T-helper 9 cell (primary cell): ENCODE measurements at places on chromosomes 5 and 9.

DNA sequence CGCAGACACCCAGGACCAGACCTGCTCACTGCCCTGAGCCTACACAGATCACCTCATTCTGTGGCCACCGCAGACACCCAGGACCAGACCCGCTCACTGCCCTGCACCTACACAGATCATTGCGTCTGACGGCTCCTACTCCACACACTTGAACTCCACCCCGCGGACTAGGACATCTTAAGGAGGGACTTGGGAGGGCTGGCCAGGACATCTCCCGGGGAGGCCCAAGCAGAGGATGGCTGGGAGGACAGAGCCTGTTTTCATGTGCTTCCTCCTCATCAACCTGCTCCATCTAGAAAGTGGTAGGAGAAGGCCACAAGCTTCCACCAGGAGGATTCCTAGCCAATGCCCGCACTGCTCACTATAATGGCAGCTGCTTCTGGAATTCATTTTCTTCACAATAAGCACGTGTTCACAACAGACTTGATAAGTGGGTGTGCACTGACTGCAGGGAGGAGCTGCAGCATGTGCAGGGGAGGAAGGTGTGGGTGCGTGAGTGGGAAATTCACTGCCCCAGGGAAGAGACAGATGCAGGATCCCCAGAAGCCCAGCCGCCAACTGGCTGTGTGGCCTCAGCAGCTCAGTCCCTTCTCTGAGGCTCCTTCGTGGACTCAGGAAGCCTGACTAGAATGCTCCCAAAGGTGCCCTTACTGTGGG is 64.8 kb downstream of the AK8 start:
- no peak for DNase-seq

- no peak for DNase-seq
Measured at GRCh38 chr9:104903609-104904008, 24.3 kb downstream of the ABCA1 start.

- no peak for DNase-seq
Measured at GRCh38 chr5:112004867-112005622, 248.1 kb upstream of the NREP start.

- DNase-seq, result no peak
Measured at GRCh38 chr5:172828911-172829431, 5.1 kb upstream of the ERGIC1 start.

- DNase-seq, result no peak
Measured at GRCh38 chr5:116844015-116844414, 269.4 kb upstream of the SEMA6A start.

- DNase-seq, result no peak
Measured at GRCh38 chr9:68500457-68501381, 40.0 kb downstream of the TMEM252 start.

DNA sequence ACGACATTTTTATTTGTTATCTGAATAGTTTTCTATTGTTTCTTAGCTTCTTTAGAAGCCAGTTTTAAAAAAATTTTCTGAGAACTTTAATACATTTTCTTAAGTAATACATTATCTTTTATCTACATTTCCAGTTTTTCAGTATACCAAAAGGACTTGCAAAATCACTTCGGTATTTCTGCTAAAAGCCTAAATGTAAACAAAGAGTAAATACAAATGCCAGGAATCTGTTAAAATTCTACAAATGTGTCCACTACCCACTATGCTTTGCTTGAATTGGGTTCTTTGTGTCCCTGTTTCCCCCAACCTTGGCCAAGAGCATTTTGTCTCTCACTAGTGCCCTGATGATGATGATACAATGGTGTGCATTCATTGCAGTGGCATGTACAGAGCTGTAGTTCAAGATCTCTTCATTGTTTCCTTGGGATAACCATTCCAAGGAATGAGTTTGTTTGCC is 611.2 kb downstream of the NR2F1-AS1 start:
- no peak for DNase-seq

- DNase-seq, result no peak
Measured at GRCh38 chr5:159273923-159274322, 10.8 kb downstream of the UBLCP1 start.

DNA sequence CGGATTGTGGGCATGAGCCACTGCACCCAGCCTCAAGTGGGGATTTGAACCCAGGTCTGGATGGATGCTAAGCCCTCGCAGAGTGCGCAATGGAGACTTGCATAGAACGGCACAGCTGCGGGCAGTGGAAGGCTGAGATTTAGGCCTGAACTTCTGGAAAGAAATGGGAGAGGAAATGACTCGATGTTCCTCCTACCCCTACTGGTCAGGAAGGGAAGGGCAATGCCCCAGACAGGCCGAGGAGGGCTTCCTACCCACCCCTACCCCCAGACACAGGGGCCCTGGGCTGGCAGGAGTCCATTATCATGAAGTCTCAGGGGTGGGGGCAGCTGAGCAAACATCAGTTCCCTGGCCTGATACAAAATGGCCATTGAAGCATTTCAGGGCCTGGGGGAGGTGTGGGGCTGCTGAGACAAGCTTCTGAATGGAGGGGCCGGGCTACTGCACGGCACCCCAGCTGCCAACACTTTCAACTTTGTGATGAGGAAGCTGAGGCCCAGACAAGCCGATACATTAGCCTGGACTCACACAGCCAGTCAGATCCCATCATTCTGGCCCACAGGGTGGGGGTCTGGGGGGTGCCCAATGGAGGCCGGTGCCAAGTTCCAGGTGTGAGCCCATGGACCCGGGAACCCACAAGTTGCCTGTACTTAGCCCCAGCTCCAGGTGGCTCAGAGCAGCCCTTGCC is 13.5 kb upstream of the WDR38 start:
- DNase-seq, result no peak

DNA sequence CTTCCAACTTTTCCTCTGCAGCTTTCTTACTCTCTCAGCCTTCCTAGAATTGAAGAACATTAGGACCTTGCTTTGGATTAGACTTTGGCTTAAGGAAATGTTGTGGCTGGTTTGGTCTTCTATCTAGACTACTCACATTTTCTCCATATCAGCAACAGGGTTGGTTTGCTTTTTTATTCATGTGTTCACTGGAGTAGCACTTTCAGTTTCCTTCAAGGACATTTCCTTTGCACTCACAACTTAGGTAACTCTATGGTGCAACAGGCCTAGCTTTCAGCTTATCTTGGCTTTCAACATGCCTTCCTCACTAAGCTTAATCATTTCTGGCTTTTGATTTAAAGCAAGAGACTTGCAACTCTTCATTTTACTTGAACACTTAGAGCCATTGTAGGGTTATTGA is 153.1 kb downstream of the CCDC192 start:
- DNase-seq, result no peak

DNA sequence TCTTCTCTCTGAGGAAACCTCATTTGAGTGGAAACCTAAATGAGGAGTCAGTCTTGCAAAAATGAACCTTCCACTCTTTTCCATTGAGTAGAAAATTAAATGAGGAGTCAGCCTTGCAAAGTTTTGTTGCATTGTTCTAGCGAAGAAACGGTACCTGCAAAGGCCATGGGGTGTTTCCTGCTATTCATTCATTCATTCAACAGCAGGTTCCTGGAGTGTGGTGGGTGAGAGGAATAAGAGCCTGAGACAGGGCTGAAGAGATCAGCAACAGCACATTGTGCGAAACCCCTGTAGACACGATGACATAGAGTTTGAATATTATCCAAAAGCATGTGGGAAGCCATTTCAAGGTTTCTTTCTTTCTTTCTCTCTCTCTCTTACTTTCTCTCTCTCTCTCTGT is 14.6 kb upstream of the SETX start:
- no peak for DNase-seq

DNA sequence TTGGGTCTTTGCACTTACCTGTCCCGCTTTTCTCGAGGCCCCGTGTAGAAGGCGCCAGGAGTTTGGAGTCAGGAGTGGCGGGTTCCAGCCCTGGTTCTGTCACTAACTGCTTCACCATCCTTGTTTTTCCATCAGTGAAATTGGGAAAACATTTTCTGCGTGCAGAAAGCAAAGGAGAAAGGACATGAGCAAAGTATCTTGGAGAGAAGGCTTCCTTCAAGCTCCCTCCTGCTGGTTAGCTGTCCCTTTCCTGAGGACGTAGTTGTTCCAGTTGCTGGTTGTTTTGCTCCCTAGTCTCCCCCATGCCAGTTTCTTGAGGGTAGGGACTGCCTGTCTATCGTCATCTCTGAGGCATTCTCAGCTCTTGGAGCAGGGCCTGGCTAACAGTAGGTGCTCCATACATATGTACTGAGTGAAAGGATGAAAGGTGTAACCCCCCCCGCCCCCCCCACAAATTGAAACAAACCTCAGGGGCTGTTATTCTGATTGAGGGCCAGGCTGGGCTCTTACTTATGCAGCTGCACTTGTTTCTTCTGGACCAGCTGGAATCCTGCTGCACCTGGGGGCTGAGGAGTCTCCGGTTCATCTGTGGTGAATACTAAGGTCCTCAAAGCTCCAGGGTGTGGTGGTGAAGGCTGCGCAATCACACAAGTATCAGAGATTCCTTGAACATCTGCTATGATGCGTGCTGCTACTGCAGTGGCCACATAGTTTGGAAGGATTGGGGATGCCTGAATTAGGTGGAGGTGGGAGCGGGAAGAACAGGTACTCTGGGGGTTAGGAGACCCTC is 1.0 kb downstream of the SMIM3 start:
- no peak for DNase-seq

DNA sequence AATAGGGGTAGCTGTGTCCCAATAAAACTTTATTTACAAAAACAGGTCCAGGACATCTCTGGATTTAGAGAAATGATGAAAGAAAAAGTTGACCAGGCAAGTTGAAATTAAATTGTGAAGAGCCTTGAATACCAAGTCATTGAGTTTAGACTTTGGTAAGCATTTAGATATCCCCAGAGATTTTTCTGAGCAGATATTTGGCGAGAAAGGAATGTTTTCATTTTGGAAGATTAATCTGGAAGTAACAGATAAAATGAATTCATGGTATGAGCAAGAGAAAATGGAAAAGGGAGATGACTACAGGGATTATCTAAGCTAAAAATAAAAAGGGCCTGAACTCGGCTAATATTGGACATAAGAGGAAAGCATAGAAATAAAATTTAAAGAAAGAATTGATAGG is 157.6 kb downstream of the ACTL7B start:
- DNase-seq, result no peak

DNA sequence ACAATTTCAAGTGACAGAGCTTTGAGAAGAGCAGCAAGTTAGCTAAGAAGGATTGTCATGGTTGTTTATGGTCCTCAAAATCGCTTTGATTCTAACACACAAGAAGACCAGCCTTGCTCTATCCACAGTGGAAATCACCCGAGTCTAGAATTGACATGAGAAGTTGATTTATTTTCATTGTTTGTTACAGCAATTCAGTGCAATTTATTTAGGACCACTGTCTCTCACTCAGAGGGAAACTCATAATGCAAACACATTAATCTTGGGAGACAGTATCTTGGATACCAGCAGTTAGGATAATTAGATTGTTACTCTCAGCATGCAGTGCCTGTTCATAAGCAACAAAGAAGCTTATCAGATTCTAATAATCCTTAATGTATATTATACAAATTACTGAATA is 498.9 kb downstream of the NTRK2 start:
- DNase-seq, result no peak

- DNase-seq, result no peak
Measured at GRCh38 chr9:127415141-127415540, 9.0 kb upstream of the ZNF79 start.

GRCh38 chr9:112033237-112034215 is 136.9 kb downstream of the UGCG start:
- DNase-seq, result no peak

DNA sequence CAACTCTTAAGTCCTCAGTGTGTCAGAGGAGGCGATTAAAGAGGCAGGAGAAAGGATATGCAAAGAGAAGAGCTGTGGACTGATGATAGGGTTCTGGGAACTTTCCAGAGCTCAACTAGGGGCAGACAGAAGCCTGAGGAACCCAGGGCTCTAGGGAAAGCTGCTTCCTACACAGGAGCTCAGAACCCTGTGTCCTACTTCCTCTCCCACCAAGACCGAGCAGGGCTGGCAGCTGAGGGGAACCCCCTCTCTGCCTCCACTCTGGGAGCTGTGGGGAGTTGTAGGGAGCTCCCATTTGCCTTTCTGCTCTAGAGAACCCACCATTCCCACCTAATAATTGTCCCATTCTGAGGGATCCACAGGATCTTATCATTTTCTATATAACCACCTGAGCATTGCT is 674.3 kb downstream of the ACTL7B start:
- no peak for DNase-seq

- DNase-seq, result no peak
Measured at GRCh38 chr5:125470280-125470902, 724.0 kb upstream of the ZNF608 start.

- no peak for DNase-seq
Measured at GRCh38 chr5:66436721-66437120, 159.5 kb upstream of the MAST4 start.

- DNase-seq, result no peak
Measured at GRCh38 chr5:43104057-43104456, 16.7 kb upstream of the ZNF131 start.

GRCh38 chr5:65086234-65086890 is 317.6 kb downstream of the CWC27 start:
- no peak for DNase-seq

- no peak for DNase-seq
Measured at GRCh38 chr9:30774326-30774725, 1610.1 kb upstream of the ACO1 start.
